ENCODE measurements at places on chromosomes 1 and 21. TPM values are rescaled to one million over a fixed set of nuclear protein-coding genes. Genes with fewer than 3 reads are reported as not detected.

Gene CALML6
- total RNA-seq, result not detected

Gene RPS6KA1
- total RNA-seq, result 140 TPM

Gene FAM151A
- total RNA-seq, result not detected

Gene HNRNPR
- total RNA-seq, result 84.9 TPM

Gene PLEKHN1
- total RNA-seq, result 1.2 TPM

Gene OR2L2
- not detected for total RNA-seq

Gene KRTAP20-4
- not detected for total RNA-seq

Gene SYT11
- 9.6 TPM for total RNA-seq

Gene RNU1-3
- total RNA-seq, result 6,803 TPM

Gene CNR2
- total RNA-seq, result not detected

Gene LAMB3
- total RNA-seq, result 47.2 TPM

Gene RIPPLY3
- 0.44 TPM for total RNA-seq

Gene DDAH1
- 48.4 TPM for total RNA-seq

Gene CLDN17
- total RNA-seq, result not detected

Gene PDIK1L
- 11.8 TPM for total RNA-seq

Gene CR1L
- total RNA-seq, result 1.3 TPM

Gene SLC41A1
- 29.3 TPM for total RNA-seq

Gene EXTL1
- total RNA-seq, result 0.24 TPM

Gene ADGRL4
- total RNA-seq, result 18.8 TPM

Gene OR2AK2
- total RNA-seq, result not detected

Gene SSBP3
- 44.0 TPM for total RNA-seq

Gene CCDC181
- 1.4 TPM for total RNA-seq

Gene CNKSR1
- 25.0 TPM for total RNA-seq

Gene LY9
- 1.8 TPM for total RNA-seq

Gene NR1I3
- not detected for total RNA-seq

Gene RHD
- total RNA-seq, result not detected

Gene TRMT13
- 17.8 TPM for total RNA-seq

Gene PPM1J
- total RNA-seq, result 0.30 TPM

Gene C1orf87
- 7.4 TPM for total RNA-seq

Gene CYB5RL
- 9.0 TPM for total RNA-seq

Gene FGR
- 193 TPM for total RNA-seq

Gene RNU1-1
- 6,803 TPM for total RNA-seq

Gene PCP4
- total RNA-seq, result 0.95 TPM

Gene KIF26B
- total RNA-seq, result 1.2 TPM

Gene OLIG1
- 0.59 TPM for total RNA-seq

Gene UQCRHL
- total RNA-seq, result 1.1 TPM

Gene SCMH1
- total RNA-seq, result 30.0 TPM

Gene PLXNA2
- total RNA-seq, result 83.9 TPM

Gene LCE1A
- total RNA-seq, result not detected

Gene LCE1F
- not detected for total RNA-seq

Gene MROH9
- 1.2 TPM for total RNA-seq

Gene CFHR5
- not detected for total RNA-seq

Gene KRTAP7-1
- total RNA-seq, result not detected

Gene TFF3
- 19.0 TPM for total RNA-seq

Gene NPHS2
- not detected for total RNA-seq

Gene ANXA9
- 0.68 TPM for total RNA-seq

Gene KRTAP12-2
- not detected for total RNA-seq

Gene UBE2U
- not detected for total RNA-seq
